T1000 (cell line): ENCODE measurements at places on chromosomes 4 and X.
A peak's percentile ranks its signal among the peaks of the same experiment; 100 is the strongest.

GRCh38 chr4:150038335-150039076 lies 39.7 kb upstream of the DCLK2 start:
- DNase-seq = no peak

GRCh38 chrX:23888887-23889501 lies 18.7 kb downstream of the APOO start:
- no peak for DNase-seq

DNA sequence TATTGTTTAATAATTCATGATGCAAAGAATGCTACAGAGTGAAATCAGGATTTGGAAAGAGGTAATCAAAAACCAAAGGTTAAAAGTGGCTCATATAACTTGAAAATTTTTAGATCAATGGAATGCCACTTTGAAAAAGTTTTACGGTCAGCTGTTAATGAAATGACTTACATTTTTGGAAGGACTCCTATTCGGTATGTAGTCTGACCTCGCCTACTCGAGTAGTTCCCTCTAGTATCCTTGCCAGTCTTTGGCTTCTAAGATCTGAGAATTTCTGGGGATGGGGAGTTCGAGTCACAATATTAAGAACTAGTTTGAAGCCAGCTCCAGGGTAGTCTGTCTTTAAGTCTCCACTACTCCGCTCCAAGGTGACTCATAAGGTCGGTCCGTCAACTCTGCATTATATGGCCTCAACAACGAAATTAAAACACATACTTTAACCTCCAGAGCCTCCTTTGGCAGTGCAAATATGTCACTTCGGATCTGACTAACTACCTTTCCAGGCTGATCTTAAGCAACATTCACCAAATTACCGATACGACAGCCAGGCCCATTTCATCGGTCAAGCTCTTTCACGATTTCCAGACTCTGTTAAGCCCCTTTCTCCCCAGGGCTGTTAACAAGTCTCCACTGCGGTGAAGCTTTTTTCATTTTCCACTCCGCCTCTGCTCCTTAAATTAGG lies 733 bp upstream of the NAA15 start:
- DNase-seq = no peak

DNA sequence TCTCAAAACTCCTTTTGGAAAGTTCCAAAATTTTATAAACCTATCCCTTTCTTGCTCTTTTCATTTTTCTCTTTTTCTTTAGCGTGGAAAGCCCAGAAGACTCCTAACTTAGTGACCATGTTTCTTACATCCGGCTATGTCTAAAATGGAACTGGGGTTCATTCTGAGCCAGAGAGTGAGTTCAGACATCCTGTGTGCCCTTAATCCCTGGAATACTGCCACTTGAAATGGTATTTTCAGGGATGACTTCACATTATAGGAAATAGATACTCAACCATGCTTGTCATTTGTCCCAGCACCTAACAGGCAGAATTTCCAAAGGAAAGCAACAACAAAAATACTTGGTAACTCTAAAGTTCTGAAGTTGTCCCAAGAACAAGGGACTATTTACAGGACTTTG lies 379.6 kb downstream of the ARHGAP24 start:
- no peak for DNase-seq

DNA sequence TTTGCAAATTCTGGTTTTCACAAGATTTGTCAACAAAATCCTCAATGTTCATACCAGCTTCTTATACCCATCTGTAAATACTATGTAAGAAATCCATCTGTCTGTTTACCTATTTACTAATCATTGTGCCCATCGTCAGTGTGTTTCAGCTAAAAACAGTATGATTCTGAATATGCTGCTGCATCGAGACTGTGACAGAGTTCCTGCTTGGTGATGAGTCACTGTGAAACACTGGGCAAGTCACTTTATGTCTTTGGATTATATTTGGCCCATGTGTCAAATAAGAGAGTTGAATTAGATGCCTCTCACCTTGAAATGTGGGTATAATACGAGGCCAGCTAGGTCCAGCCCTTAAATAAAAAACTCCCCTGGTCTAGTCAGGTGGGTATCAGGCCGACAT lies 79.3 kb downstream of the CBLL2 start:
- no peak for DNase-seq

DNA sequence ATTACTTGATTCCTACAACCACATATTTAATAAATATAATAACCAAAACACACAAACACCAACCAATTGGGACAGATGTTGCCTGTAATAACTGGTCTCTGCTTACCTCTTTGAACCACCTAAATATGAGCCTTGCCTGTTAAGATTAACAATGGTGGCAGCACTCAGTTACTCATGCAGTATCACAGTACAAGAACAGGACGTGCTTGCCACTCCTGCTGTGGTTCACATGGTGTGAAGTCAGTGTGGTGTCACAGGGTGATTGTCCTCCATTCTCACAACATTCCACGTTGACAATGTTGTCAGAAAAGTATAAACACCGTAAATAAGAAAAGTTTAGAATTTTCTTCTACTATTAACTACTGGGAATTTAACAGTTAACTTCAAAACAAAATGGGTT lies 365.0 kb downstream of the PPP3CA start:
- DNase-seq = no peak

- DNase-seq = no peak
Measured at GRCh38 chrX:100405424-100405823, 4.6 kb downstream of the PCDH19 start.

- DNase-seq = no peak
Measured at GRCh38 chr4:63901304-63901703, 507.9 kb downstream of the TECRL start.

DNA sequence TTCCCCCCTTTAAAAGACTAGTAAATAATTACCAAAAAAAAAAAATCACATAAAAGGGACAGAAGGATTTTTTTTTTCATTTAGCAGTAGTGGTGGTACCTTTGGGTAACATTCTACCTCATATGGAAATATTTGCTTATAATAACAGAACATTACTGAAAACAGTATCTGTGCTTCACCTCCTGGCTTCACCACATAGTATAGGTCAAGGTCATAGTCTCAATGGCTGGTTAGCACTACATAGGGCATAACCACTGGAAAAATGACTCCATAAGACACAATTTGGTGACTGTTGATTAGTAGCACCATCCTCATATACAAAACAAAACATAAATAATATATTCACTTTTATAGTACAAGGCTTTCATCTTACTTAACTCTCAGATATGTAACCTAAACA lies 34.7 kb downstream of the MANBA start:
- no peak for DNase-seq

DNA sequence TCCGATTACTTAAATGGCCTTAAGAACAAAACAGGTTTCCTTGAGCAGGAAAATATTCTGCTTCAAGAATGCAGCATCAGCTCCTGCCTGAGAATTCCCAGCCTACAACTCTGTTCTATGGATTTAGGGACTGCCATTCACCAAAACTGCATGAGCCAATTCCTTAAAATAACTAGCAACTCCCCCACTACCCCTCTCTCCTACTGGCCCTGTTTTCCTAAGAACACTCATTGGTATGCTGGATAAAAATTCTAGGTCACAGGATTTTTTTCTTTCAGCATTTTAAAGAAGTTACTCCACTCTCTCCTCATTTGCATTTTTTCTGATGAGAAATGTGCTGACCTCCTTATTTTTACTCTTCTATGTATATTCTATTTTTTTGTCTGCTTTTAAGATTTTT lies 347.1 kb downstream of the IDS start:
- DNase-seq = no peak

DNA sequence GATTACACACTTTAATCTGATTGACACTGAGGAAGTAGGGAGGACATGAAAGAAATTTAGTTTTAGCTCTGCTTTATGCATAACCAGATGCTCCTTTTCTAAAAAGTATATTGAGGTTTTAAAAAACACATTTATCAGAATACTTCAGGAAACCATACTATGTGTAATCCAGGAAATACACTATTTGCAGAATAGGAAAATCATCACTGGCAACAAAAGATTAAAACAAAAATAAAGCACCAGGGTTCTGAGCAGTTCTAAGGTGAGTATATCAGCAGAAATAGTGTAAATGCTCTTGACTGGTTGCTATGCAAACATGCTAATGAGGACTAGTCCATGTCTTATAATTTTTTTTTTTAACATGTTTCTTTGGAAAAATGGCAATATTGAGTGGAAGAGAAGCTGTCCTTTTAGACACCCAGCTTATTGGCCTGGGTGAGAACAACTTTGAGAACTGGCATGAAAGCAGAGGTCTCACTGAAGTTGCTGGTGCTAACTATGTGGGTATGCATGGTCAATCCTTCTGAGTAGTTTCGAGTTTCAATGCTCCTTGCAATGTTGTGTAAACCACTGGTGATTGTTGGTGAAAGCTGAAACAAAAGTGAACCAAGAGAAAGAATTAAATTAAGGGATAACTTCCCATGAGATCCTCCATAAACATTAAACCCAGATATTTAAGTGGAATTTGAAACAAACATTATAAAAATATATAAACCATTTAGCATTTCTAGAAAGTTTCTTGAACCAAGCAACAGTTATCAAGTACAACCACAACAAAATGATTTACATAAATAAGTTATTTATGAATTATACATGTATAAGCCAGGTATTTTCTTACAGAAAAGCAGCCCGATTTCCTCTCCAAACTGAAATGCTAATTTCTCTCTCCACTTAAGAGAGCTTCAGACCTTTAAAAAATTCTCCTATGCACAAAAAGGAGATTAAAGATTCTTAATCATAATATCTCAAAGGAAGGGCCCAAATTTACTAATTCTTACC lies 20.4 kb upstream of the SCD5 start:
- no peak for DNase-seq

GRCh38 chrX:47612418-47612817 lies 7.2 kb downstream of the SYN1 start:
- no peak for DNase-seq

DNA sequence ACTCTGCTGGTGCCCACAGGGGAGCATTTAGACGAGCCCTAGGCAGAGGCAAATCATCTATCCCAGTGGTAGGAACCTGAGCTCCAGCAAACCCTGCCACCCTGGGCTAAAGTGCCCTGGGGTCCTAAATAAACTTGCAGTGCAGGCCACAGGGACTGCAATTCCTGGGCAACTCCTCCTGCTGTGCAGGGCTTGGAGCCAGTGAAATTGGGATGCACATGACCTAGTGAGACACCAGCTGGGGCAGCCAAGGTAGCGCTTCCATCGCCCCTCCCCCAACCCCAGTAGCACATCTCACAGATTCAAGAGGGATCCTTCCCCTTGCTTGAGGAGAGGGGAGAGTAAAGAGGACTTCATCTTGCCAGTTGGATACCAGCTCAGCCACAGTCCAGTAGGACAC lies 44.1 kb downstream of the CHRNA9 start:
- DNase-seq = no peak

GRCh38 chr4:34043131-34043530 lies 2201.2 kb downstream of the ARAP2 start:
- no peak for DNase-seq

- DNase-seq = no peak
Measured at GRCh38 chr4:165461159-165461821, 82.5 kb downstream of the CPE start.

DNA sequence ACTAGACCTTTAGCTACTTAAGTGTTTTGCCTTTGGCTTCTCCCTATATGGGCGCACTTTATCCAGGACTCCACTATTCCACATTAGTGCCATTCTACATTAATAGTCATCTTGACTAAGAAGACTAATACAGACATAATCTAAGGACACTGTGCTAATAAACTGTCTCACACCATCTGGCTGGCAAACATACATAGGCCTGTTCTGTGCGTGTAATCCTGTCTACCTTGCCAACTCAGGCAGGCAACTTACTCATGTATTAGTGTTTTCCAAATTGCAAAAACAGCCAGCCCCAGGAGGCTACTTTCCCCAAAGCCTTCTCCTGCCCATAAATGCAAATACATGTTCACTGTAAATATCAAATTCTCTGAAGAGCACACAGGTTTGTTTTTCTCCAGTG lies 587.3 kb downstream of the TMA16 start:
- no peak for DNase-seq

GRCh38 chr4:104501290-104501689 lies 6.6 kb upstream of the CXXC4 start:
- no peak for DNase-seq

DNA sequence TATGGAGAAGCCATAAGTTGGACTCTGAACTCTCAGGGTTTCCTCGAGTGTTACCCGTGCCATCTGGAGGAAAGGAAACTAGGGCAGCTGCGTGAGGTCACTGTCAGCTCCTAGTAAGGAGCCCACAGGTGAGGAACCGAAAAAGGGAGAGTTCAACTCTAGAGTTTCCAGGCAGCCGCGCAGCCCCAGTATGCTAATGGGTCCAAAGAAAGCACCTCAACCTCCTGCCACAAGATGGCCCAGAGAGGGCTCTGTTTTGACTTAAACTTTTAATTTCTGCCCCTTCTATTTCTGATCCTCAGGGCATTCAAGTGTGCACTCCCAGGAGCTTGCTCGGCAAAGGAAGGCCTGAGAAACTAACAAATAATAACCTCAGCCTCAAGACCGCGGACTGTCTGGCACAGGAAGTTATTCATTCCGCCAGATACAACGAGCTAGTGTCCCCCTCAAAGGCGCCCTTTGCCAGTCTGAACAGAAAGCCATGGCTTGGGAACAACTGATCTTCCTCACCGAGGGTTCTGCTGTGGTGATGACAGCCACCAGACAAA lies 13.9 kb downstream of the SCARB2 start:
- no peak for DNase-seq

DNA sequence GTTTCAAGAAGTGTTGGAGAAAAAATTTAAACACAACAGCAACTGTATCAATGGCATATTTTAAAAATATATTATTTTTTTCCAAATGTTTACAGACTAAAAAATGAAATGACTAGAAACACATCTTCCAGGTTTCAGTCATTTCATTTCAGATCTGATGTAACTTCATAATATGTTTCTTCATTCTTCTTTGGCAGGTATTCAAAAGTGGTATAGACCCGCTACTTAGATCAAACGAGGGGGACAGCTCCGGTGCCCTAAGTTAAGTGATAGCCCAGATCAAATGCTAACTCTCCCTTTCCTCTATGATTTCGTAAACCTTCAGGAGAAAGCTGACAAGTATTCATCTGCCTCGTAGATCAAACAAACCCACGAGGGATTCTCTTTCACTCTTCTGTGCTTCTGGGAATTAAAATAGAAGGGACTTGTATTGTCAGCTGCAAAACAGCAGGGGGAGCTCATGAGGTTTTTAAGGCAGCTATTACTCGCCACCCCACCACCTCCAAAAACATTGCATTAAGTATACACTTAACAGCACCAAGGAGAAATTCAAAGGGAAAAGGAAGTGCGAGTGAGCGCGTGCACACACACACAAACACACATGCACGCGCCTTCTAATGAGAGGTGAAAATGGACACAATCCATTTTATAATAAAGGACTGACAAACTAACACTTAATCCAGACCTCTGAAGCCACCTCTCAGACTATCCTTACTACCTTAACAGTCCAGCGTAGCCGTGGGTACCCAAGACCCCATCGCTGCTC lies 21.4 kb downstream of the HELT start:
- DNase-seq = peak; percentile 9
